ENCODE measurements at places on chromosomes 6 and 20.
A peak's percentile ranks its signal among the peaks of the same experiment; 100 is the strongest.

DNA sequence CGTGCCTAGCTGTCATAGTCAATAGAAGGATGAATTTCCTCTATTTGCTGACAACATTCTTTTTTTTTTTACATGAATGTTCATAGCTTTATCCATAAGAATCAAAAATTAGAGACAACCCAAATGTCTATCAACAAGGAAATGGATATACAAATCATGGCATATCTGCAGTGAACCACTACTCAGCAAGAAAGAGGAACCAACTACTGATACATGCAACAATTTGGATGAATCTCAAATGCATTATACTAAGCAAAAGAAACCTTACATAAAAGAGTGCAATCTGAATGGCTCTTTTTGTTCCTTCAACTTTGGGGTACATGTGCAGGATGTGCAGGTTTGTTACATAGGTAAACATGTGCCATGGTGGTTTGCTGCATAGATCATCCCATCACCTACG lies 17.7 kb upstream of the MCM9 start:
- no peak for DNase-seq

- no peak for DNase-seq
Measured at GRCh38 chr6:144578385-144579350, 293.5 kb downstream of the UTRN start.

DNA sequence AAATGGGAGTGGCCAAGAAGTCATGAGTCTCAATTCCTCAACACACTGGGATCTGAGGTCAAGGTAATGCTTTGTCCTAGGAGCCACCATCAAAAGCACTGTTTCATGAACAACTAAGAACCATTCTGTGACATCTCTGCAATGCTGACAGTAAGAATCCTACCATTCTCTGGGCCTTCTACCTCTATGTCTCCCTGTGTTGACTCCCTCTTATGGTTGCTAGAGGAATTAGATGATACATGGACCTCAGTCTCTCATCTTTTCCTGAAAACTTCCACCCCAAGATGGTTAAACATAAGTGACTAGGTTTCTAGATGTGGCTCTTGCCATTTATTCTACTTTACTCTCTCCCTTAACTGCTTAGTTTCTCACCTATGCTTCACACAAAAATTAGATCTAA lies 9.1 kb downstream of the MTRF1L start:
- no peak for DNase-seq

GRCh38 chr20:8073024-8073832 lies 53.7 kb upstream of the TMX4 start:
- no peak for DNase-seq

- DNase-seq = no peak
Measured at GRCh38 chr6:19465760-19466159, 371.4 kb upstream of the ID4 start.

DNA sequence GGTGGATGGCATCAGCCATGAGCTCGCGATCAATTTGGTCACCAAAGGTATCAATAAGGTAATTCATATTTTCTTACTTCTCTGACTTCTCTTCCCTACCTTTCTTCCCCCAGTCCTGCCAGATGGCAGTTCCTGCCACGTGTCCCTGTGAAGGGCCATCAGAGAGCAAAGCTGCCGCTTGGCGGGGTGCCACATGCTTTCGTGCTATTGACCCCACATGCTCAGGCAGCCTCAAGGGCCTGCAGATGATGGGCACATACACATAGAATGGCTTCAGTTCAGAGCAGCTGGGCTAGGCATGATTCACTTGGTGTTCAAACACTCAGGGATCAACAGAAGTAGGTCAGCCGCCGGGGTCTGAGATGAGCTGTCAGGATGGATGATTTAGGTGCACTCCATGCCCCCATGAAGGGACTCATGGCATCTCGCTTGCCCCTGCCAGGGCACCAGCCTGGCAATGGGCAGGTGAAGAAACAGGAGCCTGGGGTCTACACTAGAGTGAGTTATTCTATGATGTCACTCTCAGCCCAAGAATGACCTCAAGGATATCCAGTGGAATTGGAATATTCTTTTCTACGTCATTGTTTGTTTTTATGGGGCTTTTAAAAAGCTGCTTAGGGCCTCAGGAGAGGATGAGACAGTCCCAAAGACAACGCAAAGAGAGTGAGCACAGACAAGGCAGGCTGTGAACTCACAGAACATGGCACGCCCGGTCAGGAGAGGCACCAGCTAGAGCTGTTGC lies 25.5 kb downstream of the BANF2 start:
- no peak for DNase-seq

DNA sequence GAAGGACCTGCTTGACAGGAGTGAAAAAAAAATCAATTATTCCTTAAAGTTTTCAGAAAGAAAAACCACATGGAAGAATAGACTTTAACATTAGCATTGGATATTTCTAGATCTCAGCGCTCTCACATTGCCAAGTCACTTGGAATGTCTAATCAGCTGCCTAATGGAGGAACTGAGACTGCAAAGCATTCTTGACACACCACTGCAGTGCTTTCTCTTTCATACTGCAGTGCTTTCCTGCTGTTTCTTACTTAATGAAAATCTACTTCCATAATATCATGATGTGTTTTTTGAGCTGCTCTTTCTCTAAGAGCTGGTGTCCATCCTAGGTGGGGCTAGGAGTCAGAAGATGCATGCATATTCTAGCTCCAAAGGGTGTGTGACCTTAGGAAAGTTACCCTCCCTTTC lies 20.4 kb upstream of the MCM3 start:
- DNase-seq = no peak

- DNase-seq = no peak
Measured at GRCh38 chr20:14064333-14064732, 69.0 kb downstream of the MACROD2 start.

DNA sequence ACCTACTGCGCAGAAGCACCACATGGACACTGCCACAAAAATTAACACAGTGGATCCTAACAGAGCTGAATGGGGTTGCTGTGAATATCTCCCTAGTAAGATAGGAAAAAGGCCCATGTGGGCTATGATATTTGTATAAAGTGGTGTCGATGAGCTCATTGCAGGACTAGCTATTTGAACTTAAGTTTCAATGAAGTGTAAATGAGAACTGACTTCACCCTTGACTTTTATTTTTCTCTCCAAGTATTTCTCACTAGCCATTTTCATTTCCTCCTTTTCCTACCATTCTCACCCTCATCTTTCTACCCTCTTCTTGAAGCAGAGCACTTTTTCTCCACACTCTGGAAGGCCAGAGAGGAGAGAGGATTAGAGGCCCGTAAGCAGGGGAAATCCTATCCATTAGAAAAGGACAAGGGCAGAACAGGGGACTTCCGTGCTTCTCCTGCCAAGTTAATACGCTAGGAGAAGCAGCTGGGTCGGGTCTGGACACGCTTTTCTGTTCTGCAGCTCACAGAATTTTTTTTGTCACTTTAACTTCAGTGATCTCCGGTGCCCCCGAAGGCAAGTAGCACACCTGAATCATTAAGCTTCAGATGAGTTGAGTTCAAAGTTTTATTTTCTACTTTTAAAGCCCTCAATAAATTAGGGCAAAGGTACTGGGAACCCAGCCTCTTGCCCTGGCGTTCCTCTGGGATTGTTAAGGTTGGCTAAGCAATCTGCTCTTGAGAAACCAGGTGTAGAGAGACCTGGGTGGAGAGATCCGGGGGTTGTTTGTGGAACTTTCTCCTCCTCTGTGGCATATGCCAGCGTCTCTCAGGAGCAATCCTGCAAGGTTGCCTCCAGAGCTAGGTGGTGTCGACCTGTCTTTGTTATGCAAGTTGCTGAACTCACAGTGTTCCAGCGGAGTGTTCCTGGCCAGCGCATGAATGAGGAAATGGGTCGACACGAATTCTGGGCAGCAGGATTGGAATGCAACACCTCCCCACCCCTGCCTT lies 56.2 kb upstream of the ARID1B start:
- peak; percentile 55 for DNase-seq

- DNase-seq = no peak
Measured at GRCh38 chr6:106452628-106453027, 92.1 kb downstream of the CRYBG1 start.

DNA sequence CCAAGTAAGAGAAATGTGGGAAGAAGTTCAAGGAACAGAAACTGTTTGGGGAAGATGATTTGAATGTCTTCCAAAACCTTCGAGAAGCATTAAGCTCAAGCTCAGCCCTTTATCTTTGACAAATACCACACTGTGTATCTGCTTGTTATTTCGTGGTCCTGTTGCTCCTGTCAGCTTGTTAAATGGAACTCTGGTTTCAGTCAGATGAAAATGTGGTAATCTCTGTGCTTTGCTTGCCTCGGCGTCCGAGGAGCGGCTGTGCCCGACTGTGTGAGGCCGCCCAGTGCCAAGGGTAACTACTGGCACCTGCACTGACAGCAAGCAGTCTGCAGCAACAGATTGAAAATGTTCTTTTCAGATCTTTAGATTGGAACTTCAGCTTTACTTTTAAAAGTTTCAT lies 577.9 kb upstream of the FLRT3 start:
- peak; percentile 25 for DNase-seq

GRCh38 chr20:63469713-63470101 lies 2.7 kb downstream of the KCNQ2 start:
- DNase-seq = no peak

- no peak for DNase-seq
Measured at GRCh38 chr6:104312851-104313250, 546.9 kb downstream of the HACE1 start.

DNA sequence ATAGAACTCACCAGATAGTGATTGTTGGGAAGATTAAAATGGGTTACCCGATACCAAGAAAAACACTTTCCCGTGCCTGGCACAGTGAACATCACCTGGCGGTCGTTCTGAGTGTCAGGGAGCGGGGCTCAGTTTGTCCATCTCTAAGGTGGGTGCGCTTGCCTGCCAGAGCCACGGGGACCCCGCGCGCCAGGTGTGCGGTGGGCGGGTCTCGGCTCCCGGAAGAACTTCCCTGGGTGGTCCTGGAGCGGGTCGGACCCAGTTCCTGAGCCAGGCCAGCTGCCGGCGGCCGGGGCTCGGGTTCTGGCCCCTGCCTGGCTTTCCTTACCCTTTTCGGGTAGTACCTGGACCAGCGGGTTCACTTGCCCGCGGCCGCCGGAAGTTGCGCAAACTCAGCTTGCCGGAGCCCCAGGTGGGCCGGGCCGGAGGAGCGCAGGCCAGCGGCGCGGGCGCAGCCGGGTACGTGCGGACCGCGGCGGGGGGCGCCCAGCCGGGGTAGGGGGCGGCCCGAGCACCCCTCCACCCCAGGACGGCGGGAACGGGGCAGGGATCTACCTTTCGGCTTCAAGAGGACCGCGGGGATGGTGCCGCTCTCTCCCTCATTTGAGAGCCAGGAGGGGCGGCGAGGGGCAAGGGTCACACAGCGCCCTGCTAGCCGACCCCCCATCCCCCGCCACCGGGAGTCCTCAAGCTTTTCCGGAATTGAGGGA lies 7.5 kb downstream of the FAM110A start:
- DNase-seq = no peak

DNA sequence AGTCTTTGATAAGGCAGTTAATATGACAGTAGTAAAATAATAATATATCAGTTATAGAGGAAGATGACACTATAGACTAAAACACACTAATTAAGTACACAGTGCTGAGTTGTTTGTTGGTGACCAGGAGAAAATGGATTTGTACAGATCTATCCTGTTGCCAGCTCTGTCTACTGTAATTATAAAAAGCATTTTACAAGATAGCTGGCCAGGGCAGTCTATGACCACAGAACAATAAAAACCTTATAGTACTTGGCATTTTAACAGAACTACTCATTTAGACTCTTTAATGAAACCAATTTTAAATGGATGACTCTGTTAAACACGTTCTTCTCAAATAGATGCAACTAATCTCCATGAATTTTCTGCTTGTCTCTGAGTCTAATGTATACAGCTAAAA lies 367.5 kb downstream of the BTBD9 start:
- no peak for DNase-seq

- DNase-seq = peak; percentile 48
Measured at GRCh38 chr20:36591854-36592641, 13.5 kb upstream of the RAB5IF start.

DNA sequence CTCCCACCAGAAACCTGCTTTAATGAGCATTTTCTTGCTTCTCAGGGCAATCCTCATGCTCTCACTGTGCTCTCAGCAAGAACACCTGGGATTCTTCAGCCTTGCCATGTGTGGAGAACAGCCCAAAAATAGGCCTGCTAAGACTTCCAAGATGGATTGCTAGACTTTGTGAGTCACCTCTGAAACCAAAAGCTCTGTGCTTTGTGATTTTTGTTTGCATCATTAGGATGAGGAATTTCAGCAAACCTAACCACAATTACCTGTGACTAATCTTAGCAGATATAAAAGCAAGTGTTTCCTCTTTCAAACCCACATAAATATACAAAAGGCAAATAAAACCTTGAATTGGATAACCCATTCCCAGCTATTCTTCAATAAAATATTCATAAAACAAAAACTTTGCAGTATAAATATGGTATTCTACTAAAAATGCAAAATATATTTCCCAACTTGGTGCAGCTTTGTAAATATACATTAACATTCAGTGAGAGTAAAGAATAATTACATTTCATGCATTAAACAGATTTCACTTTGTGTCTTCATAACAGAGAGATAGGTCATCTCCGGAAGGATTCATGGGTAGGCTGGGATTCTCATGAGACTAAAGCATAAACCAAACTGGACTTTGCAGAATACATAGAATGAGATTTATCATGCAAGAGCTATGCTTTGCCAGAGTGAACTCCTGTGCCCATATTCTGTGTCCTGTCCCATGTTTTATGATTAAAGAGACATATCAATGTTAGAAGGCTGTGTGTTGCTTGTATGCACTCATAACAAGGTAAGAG lies 33.5 kb downstream of the TPBG start:
- no peak for DNase-seq

GRCh38 chr6:113496166-113496565 lies 361.0 kb upstream of the MARCKS start:
- DNase-seq = no peak

DNA sequence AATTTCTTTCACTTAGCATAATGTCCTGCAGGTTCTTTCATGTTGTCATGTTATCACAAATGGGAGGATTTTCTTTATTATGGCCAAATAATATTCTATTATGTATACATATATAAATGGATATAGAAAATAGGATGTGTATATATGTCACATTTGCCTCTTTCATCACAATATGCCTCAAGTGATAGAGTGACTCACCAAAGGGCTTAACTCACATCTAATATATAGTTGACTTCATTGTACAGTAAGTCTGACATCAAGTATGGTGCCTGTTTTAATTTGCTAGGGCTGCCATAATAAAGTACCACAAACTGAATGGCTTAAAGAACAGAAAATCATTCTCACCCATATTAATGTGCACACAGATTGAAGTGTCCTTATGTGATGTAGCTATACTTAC lies 436.1 kb upstream of the FLRT3 start:
- DNase-seq = no peak

DNA sequence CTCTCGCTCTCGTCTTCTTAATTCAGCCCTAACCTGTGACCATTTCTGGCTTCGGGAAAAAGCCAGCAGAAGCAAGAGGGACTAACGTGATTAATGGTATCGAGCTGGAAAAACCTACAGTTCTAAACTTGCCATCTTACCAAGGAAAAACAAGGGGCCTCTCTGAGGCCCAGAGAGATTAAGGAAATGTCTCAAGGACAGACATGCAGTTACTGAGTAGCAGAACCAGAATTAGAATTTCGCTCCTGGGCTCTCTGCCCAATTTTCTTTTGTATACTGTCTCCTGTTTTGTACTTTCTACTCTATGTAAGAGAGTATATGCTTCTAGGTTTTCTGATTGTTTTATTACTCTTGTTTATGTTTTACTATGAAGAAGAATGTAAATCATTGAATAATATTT lies 67.8 kb upstream of the LTV1 start:
- no peak for DNase-seq
